ENCODE measurements at places on chromosomes 5 and 9.

DNA sequence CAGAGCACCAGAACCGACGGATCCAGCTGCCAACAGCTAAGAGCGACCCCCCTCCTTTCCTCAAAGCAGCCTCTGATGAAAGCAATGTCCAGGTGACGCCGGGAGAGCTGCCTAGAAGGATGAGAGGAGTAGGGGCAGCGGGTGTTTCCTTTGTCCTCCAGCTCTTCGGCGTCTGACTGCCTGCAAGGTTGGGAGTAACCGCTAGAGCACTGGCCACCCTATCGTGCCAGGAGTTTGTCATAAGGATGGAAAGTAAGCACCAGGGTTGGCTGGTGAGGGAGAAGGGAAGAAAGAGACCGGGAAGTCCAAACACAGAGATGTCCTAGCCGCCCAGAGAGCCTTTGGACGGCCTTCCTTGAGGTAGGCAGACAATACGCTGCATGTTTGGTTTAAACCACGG is 10.8 kb downstream of the MRPL36 start:
- DNase-seq, result no peak

GRCh38 chr9:68685770-68686169 is 19.3 kb upstream of the PIP5K1B start:
- DNase-seq, result peak; percentile 62

GRCh38 chr9:77726289-77726688 is 78.2 kb upstream of the GNA14 start:
- DNase-seq, result no peak

DNA sequence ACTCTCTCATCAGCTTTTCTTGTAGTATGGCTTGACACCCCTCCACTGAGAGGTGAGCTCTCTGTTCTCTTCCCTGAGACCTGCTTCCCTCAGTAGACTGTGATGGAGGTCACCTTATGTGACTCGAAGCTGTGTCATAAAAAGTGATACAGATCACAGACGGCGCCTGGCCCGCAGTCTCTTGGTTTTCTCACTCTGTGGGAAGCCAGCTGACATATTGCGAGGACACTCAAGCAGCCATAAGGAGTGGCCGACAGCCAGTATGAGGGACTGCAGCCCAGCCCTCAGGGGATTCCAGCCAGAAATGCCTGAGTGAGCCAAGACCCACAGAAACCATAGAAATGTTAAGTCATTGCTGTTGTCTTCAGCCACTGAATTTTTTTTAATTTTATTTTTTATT is 38.0 kb downstream of the GADD45G start:
- no peak for DNase-seq

- DNase-seq, result no peak
Measured at GRCh38 chr9:134155812-134156377, 8.5 kb downstream of the RNU6ATAC start.

DNA sequence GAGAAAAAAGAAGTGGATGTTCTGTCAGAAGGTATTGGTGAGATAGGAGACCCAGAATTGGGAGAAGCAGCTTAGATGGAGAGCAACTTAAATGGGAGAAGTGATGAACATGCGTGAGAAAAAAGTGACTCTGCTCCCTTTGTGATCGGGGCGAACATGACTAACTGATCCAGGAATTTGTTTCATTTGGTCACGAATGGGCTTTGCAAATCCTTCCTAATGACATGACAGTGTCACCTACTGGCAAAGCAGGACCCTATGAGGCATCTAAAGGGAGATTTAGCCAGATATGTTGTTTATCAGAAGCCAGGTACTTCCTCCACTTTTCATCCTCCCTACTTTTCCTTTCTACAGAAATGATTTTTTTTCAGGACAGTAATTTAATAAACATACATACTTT is 787.4 kb upstream of the RGMB start:
- no peak for DNase-seq

GRCh38 chr9:2289263-2289662 is 274.1 kb downstream of the SMARCA2 start:
- DNase-seq, result no peak

GRCh38 chr5:159163027-159163700 is 46.2 kb downstream of the RNF145 start:
- no peak for DNase-seq

DNA sequence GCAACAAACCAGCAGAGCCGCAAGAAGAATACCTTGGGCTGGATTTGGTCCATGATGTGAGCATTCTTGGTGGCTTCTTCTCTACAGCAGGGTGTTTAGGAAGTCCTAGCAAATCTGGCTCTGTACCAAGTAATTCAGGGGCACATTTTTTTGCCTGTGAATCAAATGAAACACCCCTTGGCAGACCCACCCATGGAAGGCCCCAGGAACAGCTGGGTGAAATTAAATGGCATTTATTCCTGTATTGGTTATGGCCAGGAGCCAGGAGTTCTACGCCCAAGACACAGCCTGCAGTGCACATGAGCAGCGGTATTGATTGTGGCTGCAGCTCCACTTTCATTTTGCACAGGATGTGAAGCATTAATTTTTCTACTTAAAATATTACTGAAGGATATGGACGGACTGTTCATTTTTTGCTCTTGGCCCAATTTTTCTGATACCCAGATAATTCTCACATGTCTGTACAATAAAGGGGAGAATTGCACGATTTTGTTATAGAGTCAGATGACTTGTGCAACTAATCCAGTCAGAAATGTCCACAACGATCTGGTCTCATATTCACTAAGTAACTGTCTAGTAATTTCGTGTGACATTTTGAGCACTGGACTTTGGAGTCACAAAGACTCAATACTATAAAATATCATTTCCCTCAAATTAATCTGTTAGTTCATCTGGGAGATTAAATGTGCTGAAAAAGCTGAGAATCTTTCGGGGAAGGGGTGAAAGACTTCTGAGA is 120.7 kb upstream of the APC start:
- DNase-seq, result no peak

DNA sequence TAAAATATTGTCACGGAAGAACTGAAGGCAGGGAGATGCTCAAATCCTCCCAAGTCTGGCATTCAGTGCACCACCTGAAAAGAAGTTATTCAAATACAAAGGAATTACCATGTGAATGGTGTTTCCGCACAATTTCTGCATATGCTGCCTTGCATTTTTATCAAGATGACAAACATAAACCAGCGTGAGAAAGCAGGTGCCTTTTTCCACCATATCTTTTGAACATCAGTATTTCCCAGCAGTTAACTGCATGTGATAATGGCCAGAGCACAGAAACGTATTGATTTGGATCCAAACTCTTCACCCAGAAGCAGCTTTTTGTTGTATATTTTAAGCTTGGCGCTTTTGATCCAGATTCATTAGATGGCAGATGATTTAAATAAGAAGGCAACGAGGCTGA is 808.0 kb downstream of the TLE1 start:
- no peak for DNase-seq

GRCh38 chr9:10806868-10807267 is 194.1 kb upstream of the PTPRD start:
- DNase-seq, result no peak

DNA sequence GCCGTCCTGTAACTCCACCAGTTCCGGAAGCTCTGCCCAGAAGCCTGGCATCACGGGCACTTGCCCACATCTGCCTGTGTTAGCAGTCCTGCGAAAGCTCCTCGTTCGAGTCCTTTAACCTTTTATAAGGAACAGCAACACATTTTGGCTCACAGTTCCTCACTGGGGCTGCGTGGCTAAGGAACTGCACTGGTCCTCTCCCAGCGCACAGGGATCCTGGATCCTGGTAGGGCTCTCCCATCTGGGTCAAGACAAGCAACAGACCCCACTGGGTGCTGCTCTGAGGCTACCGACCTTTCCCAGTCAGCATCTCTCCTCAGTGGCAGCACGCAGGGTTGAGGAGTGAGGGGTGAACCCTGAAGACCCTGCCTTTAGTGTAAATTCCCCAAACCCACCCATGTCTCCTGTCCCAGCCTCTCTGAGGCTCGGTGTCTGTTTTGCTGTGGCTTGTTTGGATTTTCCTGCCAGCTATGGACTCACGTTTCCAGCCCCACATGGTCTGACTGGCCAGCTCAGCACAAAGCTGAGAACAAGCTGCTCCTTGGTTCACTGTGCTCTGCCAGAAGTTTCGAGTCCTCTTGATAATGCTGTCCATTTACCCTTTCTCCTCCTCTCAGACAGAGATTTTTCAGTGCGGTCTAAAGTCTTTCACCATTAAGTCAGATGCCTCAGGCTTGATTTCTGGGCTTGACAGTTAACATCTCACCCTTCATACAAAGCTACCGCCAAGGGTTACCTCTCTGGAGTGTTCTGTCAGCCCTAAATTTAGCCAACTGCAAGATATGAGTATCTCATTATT is 80.0 kb downstream of the AK8 start:
- no peak for DNase-seq

GRCh38 chr5:134550271-134551214 is 25.1 kb downstream of the JADE2 start:
- DNase-seq, result no peak

GRCh38 chr9:87502391-87503221 is 4.9 kb downstream of the DAPK1 start:
- no peak for DNase-seq
